EH (cell line): ENCODE measurements at places on chromosomes 12 and 14.

DNA sequence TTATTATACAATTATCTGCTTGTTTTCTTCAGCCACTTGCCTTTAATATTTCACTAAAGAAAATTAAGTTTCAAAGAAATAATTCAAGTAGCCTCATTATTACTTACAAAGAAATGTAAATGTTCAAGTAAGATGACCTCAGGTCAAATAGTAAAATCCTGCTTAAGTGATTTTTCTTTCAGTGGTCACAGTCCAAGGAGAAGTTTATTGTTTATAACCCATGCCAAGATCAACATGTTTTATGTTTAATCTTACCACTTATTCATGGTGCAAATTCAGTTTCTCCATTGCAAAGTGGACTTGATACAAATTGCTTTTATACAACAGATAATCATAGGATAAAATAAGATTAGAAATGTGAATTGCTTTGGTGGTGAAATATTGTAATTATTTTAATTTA lies 370.2 kb upstream of the FLRT2 start:
- DNase-seq, result no peak

GRCh38 chr12:56099787-56100186 lies 4.6 kb upstream of the PA2G4 start:
- DNase-seq, result no peak

GRCh38 chr12:13587721-13588390 lies 391.3 kb downstream of the EMP1 start:
- DNase-seq, result no peak

- DNase-seq, result no peak
Measured at GRCh38 chr12:97446895-97447294, 15.7 kb upstream of the RMST start.

- DNase-seq, result no peak
Measured at GRCh38 chr14:22846811-22847307, 10.5 kb downstream of the MMP14 start.

- DNase-seq, result no peak
Measured at GRCh38 chr12:107653519-107653918, 32.1 kb upstream of the PWP1 start.

GRCh38 chr14:90136904-90137303 lies 75.1 kb downstream of the KCNK13 start:
- no peak for DNase-seq

DNA sequence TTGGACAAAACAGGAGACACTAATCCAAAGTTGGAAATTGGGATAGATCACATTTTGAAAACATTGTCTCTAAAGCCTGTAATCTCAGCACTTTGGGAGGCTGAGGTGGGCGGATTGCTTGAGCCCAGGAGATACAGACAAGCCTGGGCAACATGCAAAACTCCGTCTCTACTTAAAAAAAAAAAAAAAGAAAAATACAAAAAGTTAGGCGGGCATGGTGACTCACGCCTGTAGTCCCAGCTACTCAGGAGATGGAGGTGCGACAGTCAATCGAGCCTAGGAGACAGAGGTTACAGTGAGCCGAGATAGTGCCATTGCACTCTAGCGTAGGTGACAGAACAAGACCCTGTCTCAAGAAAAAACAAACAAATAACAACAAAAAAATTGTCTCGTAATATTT lies 152.1 kb downstream of the MGAT4C start:
- no peak for DNase-seq

GRCh38 chr14:104969741-104970230 lies 8.4 kb downstream of the AHNAK2 start:
- no peak for DNase-seq

- no peak for DNase-seq
Measured at GRCh38 chr12:38279756-38280155, 36.8 kb upstream of the ALG10B start.

- DNase-seq, result peak; percentile 63
Measured at GRCh38 chr12:79935624-79936345, 888 bp upstream of the PPP1R12A start.

DNA sequence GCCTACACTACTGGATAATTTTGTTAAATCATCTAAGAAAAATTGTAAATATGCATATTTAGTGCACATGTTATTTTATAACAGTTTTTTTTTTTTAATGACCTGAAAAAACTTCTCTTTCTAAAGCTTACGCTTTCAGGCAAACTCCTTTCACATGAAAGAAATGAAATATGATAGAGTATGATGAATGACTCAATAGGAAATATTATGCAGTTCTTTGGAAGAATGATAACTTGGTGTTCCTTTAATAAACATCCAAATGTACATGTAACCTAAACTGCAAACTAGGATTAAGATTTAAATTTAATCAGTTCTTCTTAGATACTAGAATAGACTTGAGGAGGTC lies 136.6 kb downstream of the FGD4 start:
- no peak for DNase-seq

- DNase-seq, result no peak
Measured at GRCh38 chr12:75672200-75672599, 160.8 kb upstream of the KRR1 start.

DNA sequence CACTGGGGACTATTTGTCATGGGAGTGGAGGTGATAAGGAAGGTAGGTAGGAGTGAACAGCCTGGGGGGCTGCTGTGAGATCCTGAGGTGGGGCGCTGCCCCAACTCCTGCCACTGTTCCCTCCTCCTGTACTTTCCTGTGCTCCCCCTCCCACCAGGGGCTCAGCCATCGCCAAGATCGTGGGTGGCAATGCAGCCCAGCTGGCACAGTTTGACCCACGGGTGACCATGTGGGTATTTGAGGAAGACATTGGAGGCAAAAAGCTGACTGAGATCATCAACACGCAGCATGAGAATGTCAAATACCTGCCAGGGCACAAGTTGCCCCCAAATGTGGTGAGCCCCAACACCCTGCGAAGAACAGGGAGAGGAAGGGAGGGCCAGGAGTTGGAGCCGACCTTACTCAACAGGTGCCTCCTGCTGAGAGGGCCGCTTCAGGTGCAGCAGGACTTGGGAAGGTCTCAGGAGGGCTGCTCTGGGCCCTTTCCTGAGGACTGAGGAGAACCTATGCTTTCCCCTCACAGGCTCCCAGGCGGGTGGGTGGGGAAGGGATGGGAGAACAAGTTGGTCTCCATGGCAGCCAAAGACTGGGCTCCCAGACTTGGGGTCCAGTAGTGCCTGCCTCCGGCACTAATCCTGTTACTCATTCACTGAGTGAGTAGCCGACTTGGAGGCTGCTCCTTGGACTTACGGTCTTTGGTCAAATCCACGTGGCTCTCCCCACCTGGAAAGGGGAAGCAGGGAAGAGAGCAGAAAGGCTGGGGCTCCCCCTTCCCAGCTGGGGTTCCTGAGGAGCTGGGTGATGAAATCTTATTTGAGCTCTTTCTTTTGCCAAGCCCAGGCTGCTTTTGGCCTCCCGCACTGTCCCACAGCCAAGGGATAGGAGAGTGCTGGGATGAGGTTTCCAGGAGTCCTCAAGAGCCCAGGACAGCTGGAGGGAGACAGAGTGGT lies 884 bp downstream of the GPD1 start:
- no peak for DNase-seq

GRCh38 chr12:62761658-62762057 lies 173.3 kb downstream of the PPM1H start:
- no peak for DNase-seq

GRCh38 chr12:42853370-42854140 lies 264.0 kb upstream of the PRICKLE1 start:
- no peak for DNase-seq

DNA sequence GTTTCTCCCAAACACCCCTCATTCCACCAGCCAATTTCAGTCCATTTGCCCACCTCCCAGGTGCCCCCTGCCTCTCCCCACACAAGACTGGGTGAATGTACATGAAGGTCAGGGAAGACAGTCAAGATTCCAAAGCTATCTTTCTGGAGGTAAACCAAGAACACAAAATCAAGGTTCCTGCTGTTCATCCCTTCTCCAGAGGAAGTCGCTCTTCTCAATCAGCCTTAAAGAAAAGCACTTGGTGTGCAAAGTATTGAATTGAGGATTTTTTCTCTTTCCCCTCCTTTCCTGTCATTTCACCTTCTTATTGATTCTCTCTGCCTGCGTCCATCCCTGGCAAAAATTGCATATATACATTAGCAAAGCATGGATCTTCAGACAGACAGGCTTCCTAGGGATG lies 4.5 kb downstream of the GRIN2B start:
- DNase-seq, result no peak

DNA sequence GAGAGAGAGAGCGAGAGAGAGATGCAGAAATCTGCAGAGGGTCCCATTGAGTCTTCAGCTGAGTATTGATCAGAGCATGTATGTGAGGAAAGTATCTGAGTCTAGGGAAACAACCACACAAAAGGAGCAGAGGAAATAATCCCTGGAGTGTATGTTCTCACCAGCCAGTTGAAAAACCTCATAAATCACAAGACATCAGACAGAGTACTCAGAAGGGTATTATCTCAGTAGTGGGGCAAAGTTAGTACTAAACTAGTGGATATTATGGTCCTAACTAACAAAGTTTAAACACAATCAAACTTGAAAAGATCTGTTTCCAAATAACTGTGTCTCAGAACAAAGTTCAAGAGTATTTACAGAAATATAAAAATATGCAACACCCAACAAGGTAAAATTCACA lies 36.5 kb upstream of the CTDSP2 start:
- DNase-seq, result no peak
